ENCODE measurements at places on chromosomes 5 and 9.
A peak's percentile ranks its signal among the peaks of the same experiment; 100 is the strongest.

- H3K4me1 ChIP-seq, result peaks cover 20% of the 10 kb centered on the region
- no peaks in the 10 kb centered on the region for H3K27me3 ChIP-seq
- DNase-seq, result no peak
- no peak overlapping the region for H3K4me3 ChIP-seq
- no peaks in the 10 kb centered on the region for H3K36me3 ChIP-seq
These were observed 4.8 kb upstream of the IER5L start for GRCh38 chr9:129182625-129183494.

DNA sequence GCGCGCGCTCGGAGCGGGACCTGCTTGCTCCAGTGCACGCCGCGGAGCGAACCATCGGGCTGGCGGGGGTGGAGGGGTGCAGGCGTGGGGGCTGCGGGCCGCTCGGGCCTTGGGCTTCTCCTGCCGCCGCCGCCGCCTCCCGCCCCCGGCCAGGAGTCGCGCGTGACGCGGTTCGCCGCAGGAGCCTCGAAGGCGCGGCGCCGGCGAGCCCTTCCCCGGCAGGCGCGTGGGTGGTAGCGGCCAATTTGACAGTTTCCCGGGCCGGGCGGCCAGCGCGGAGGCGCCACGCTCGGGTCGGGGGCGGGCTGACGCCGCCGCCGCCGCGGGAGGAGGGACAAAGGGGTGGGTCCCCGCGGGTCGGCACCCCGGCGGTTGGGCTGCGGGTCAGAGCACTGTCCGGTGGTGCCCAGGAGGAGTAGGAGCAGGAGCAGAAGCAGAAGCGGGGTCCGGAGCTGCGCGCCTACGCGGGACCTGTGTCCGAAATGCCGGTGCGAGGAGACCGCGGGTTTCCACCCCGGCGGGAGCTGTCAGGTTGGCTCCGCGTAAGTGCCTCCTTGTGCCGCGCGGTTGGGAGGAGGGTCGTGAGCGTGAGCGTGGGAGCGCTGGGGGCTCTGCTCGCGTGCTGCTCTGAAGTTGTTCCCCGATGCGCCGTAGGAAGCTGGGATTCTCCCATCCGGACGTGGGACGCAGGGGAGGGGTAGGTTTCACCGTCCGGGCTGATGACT lies at the start of gene TJP2:
TJP2 (plus strand) TSS at position 387 of the 725 bp plus-strand sequence; CDS start at position 483, 96 bp downstream.
- peak within 1 kb of the TSS; percentile 63 for H3K4me3 ChIP-seq
- peak within 1 kb of the TSS; percentile 46 for H3K27ac ChIP-seq
- no peaks in the 10 kb centered on the region for H3K27me3 ChIP-seq
- no peaks in the 10 kb centered on the region for H3K36me3 ChIP-seq
- H3K4me1 ChIP-seq, result peaks cover 44% of the 10 kb centered on the region
- no peak for DNase-seq

DNA sequence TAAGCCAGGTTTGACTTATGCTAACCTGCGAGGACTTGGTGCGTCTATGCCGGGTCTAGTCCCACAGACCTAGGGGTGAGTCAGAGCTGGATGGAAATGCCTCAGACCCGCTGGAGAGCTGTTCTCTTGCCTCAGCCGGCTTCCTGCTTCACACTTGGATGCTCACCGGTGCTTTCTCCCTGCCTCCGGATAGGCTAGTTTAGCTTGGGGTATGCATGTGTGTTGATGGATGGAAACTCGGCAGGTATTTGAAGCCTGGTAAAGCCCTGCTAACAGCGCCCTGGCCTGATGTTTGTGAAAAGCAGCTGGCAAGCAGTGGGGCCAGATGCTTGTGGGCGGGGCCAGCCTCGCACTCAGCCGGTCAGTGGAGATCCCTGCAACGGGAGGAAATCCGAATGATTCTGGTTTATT lies 29.3 kb downstream of the PRRC2B start:
- peak overlapping the region; percentile 31 for H3K4me3 ChIP-seq
- DNase-seq, result no peak
- no peaks in the 10 kb centered on the region for H3K36me3 ChIP-seq
- H3K27ac ChIP-seq, result peak overlapping the region; percentile 55
- H3K4me1 ChIP-seq, result peaks cover 86% of the 10 kb centered on the region
- H3K27me3 ChIP-seq, result no peaks in the 10 kb centered on the region

DNA sequence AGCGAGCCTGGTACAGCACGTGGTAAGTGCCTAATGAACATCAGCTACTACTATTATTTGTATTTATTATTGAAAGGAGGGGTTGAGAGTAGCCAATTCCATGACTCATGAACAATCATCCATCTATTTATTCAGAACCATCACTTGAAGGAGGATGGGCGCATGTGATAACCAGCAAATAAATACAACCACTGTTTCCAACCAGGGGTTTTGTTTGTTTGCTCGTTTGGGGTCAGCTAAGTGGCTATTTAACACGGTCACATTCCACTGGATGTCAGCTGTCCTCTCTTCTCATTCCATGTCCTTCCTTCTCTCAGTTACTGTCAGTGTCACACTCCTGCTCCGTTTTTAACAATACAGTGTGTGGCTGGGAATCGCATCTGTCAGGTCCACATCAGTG lies 8.6 kb downstream of the RAPGEF1 start:
- no peak for DNase-seq
- peak overlapping the region; percentile 64 for H3K27ac ChIP-seq
- peaks cover 98% of the 10 kb centered on the region for H3K4me1 ChIP-seq

Data from vagina (tissue), 2 donors.